Dorsolateral prefrontal cortex (tissue), 122 donors: ENCODE measurements at places on chromosomes 7 and 10.

DNA sequence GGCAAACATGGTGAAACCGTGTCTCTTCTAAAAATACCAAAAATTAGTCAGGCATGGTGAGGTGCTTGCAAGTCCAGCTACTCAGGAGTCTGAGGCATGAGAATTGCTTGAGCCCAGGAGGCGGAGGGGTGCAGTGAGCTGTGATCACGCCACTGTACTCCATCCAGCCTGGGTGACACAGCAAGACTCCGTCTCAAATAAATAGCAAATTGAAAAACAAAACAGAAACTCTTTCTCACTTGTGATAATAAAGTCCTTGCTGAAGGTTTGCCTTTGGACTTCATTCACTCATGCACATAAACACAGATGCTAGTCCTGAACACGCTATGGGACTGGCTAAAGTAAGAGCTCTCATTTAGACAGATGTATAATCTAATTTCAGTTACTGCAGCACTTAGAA, 37.6 kb downstream of the ANK3 start:
- DNase-seq = no peak

DNA sequence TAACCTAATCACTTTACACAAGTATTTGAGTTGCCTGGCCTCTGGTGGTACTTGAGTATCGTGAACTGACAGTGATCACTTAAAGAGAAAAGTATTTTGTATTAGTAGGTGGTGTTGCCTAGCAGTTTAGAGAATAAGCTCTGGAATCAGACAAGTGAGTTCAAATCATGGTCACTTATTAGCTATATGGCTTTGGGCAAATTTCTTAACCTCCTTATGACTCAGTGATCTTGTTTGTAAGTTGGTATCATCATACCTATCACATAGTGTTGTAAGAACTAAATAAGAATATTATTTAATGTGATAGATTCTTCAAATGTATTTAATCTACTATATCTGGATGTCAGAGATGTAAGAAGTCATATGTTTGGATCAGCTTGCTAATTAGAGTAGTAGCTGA, 163.8 kb downstream of the RNF133 start:
- DNase-seq = no peak

- DNase-seq = no peak
Observed at GRCh38 chr7:401495-401894, 111.5 kb downstream of the FOXL3 start.

DNA sequence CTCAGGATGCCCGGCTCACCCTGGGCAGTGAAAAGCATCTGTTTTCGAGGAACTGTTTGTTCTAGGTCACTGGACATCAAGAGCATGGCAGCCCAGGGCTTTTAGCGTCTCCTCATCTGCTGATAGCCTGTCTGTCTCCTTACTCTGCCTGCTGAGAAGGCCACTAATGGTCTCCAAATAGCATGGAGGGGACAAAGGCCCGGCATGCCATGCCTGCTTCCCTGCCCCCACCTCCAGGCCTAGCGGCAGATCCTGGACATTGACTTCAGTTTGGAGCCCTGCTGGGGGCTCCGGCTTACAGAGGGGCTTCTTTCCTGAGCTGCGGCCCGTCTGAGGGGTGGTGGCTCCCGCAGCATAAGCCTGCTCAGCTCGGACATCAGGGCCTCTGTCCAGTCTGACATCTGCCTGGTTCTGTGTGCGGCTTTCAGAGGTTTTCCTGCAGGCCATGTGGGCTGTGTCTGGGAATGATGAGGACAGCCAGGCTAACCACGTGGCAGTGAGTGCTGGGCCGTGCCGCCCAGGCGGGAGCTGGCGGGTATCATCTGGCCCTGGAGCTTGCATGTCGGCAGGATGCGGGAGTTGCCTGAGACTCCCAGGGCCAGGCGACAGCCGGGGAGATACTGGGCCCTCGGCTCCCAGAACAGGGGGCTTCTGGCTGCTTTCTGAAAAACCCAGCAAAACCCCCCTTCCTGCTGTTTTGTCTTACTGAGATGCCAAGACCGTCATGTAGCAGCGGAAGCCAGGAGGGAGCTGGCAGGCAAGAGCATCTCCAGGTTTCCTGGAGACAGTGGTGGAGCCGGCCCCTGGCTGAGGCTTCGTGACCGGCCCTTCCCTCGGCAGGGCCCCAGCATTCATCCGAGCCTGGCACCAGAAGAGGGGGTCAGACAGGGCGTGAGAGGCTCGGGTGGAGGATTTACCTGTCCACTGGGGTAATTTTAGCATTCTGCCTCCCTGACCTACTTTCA, 9.2 kb downstream of the PFKFB3 start:
- DNase-seq = peak; percentile 85

- no peak for DNase-seq
Observed at GRCh38 chr10:11712744-11713143, 29.4 kb upstream of the ECHDC3 start.

GRCh38 chr7:51278797-51279196, 37.8 kb downstream of the COBL start:
- DNase-seq = no peak

- DNase-seq = no peak
Observed at GRCh38 chr7:120919466-120919865, 31.1 kb upstream of the ING3 start.

DNA sequence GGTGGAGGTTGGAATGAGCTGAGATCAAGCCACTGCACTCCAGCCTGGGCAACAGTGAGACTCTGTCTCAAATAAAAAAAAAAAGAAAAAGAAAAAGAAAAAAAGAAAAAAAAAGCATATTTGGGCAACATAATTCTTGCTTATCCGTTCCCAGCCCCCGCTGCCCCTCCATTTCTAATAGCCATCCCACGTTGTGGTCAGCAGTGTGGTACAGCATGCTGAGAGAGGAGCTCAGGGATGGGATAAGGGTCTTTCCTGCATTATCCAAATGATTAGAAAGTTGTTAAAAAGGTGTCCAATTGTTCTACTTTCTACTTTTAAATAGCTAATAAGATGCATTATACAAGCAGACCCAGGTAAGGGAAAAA, 104.9 kb upstream of the ZNF92 start:
- no peak for DNase-seq

- DNase-seq = no peak
Observed at GRCh38 chr10:91567815-91568214, 65.1 kb downstream of the PPP1R3C start.

DNA sequence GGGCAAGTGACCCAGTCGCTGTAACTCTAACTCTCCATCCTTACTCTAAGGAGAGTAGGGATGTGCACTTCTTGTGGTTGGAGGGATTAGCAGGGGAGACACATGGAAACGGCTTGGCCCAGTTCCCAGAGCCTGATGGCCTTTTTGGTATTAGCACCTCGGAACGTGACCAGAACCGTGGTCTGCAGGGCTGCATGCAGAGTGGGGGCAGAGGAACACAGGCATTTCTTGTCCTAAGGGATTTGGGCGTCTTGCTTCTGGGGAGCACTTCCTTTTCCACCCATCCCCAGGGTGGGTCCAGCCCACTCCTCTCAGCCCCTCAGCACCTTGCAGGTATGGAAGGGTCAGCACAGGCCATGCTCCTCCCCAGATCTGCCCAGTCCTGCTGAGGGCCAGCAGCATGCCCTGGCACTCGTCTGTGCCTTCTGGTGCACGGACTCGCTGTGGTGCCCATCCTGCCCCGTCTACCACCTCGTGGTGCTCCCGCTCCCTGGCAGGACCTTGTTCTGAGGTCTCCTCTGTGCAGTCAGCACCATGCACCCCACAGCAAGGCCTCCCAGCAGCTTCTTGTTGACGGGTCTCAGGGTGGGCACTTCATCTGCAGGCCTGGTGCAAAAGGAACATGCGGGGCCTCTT, 109.6 kb downstream of the ACTR3B start:
- DNase-seq = no peak

DNA sequence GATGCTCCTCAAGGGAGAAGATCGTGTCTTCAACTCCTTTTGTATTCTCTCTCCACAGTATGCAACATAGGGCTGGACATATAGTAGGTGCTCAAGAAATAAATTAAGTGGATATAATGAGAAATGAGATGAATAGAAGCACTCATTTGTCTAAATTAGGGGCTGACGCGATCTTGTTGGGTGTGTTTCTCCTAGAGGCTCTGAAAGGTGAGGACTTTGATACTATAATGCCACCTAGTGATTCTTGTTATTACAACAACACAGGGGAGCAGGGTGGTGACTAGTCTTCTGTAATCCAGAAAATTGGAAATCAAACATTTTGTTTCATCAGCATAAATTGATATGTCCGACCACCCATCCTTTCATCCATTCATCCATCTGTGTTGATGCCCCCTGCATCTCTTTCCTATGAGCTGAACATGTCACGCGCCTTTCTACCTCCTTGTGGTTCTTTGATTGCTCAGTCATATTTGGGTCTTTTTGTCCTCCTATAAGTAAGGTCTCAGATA, 3.5 kb upstream of the CFAP58 start:
- DNase-seq = no peak

DNA sequence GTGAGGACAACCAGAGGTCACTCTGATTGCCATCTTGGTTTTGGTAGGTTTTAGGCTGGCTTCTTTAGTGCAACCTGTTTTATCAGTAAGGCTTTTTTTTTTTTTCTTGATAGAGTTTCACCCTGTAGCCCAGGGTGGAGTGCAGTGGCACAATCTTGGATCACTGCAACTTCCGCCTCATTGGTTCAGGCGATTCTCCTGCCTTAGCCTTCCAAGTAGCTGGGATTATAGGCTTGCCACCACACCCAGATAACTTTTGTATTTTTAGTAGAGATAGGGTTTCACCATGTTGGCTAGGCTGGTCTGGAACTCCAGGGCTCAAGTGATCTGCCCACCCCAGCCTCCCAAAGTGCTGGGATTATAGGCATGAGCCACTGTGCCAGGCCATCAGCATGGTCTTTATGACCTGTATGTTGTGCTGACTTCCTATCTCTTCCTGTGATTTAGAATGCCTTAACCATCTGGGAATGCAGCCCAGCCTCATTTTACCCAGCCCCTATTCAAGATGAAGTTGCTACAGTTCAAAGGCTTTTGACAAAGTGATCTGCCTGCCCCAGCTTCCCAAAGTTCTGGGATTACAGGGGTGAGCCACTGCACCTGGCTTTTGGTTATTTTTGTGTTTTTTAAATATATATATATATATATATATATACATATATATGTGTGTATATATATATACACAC, 7.0 kb upstream of the ZNF425 start:
- no peak for DNase-seq

DNA sequence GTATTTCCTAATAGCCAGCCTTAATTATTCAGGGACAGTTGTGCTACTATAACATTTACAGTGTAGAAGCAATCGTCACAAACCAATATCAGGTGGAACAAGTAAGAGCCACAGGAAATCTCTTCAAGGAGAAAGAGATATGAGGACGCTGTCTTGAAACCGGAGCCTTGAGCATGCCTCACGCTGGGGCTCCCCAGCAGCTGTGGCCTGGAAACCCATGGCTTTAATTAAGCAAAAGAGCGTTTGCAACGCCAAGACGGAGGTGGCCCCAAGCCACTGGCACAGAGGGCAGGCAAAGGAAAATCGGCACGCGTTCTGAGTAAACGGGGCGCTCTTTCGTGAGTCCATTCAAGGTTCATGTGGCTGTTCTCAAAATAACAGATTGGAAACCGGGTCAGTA, 84.4 kb downstream of the C10orf90 start:
- no peak for DNase-seq

- no peak for DNase-seq
Observed at GRCh38 chr7:99124236-99124635, 19.7 kb downstream of the SMURF1 start.

- no peak for DNase-seq
Observed at GRCh38 chr10:61963669-61964058, 62.2 kb downstream of the ARID5B start.

DNA sequence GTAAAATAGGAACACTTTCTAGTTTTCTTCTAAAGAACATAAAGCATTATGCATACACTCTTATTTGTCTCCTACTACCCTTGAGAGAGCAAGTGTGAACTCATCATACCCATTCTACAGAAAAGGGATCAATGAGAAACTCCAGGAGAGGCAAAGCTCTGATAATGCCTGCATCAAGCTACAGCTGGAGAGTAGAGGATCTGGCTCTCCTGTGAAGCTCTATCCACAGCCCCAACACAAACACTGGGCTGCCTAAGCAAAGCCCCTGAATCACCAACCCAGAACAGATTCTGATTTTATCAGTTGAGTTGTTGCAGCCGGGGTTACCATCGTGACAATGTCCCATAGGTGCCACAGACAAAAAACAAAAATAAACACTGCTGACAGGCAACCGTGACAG, 74.9 kb downstream of the NUDCD3 start:
- DNase-seq = no peak

DNA sequence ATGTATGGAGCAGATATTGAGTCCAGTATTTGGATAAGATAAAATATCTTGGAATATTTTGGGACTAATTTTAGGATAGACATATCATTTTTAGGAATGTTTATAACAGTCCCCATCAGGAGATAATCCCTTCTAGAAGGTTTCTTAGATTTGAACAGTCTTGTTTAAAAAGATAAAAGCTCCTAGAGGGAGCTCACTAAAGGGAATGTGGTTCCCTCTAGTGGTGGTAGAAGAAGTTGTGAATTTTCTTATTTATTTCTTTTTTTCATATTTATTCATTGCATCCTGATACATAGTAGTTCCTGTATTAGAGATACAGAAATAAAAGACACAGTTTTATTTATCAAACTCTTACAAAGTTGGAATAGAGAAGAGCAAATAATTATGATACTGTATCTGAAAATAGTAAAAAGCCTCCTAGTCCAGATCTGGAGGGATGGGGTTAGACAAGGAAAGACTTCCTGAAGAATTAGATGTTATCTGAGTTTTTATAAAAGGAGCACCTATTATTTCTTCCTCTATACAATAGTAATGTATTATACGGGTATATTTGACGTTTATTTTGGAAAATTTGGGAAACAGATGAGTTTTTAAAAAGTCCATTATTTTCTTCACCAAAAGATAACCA, 24.5 kb upstream of the KLF14 start:
- DNase-seq = no peak

- no peak for DNase-seq
Observed at GRCh38 chr7:108846471-108846870, 276.8 kb downstream of the DNAJB9 start.

DNA sequence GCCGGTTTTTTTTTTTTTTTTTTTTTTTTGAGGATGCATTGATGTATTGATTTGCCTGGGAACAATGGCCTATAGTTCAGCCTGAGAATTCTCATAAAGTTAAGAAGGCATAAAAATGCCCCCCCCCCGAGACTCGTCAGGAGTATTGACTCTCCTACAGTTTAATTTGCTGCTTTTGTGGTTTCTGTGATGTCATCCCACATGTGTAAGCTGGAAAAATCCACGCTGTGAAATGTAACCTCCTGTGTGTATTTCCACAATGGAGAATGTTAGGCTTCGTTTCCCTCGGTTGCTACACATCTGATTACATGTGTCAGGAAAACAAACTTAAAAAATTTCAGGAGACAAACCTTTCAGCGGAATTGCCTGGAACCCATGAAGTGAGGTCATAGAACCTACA, 117.9 kb downstream of the FANK1 start:
- no peak for DNase-seq

GRCh38 chr10:72255977-72256729, 17.6 kb upstream of the DDIT4 start:
- no peak for DNase-seq

GRCh38 chr10:22753786-22754185, 39.4 kb upstream of the PIP4K2A start:
- no peak for DNase-seq

DNA sequence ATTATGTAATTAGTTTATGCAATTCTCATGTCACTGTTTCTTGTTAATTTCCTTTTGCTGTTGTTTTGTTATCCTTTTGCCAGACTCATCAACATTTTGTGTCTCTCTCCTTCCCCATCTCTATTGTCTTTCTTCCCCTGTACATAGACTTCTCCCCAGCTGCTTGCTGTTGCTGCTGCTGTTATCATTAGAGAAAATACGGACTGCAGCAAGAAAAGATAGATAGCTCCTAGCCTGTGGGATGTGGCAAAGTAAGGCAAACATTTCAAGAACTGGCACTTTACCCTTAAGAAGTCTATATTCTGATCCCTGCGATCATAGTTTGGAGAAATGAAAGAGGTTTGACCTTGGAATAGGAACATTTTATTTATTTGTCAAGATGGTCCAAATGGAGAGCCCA, 162.2 kb downstream of the AOAH start:
- DNase-seq = no peak
